Activated CD4-positive, alpha-beta T cell treated with anti-CD3 and anti-CD28 coated beads, Interleukin-2, amount 10 ng/mL, durations not matched to agents 7 days and 5 days (primary cell): ENCODE measurements at places on chromosomes 1 and 21. TPM values are rescaled to one million over a fixed set of nuclear protein-coding genes. Genes with fewer than 3 reads are reported as not detected.

The RBP7 gene
- not detected for total RNA-seq

The CNN3 gene
- total RNA-seq: 1.2 TPM

The HMGN1 gene
- total RNA-seq: 389 TPM

The FAM163A gene
- not detected for total RNA-seq

The GJA4 gene
- total RNA-seq: not detected

The LCA5L gene
- total RNA-seq: 0.19 TPM

The GJC2 gene
- 0.62 TPM for total RNA-seq

The SPATA1 gene
- total RNA-seq: 2.3 TPM

The ADORA3 gene
- 0.15 TPM for total RNA-seq

The CD247 gene
- 261 TPM for total RNA-seq

The GJB5 gene
- total RNA-seq: not detected

The TEX35 gene
- total RNA-seq: not detected

The PROK1 gene
- not detected for total RNA-seq

The BTBD8 gene
- total RNA-seq: 1.6 TPM

The CR1L gene
- total RNA-seq: not detected

The MAP10 gene
- total RNA-seq: 4.0 TPM

The MAB21L3 gene
- total RNA-seq: not detected

The NENF gene
- total RNA-seq: 28.3 TPM

The NEK2 gene
- 51.9 TPM for total RNA-seq

The PCAT6 gene
- total RNA-seq: not detected

The SPATA46 gene
- total RNA-seq: not detected

The LINGO4 gene
- total RNA-seq: 0.35 TPM

The ZBED6 gene
- 18.9 TPM for total RNA-seq
